ENCODE measurements at places on chromosomes 2 and 18. TPM values are rescaled to one million over a fixed set of nuclear protein-coding genes. Genes with fewer than 3 reads are reported as not detected.

MPP4 gene
- total RNA-seq = not detected

LHCGR gene
- total RNA-seq = not detected

DCC gene
- under 0.01 TPM for total RNA-seq

CTLA4 gene
- total RNA-seq = not detected

APCDD1 gene
- total RNA-seq = not detected

LRRC30 gene
- total RNA-seq = not detected

AMER3 gene
- not detected for total RNA-seq

Data from tracheal epithelial cell (primary cell).